ENCODE measurements at places on chromosomes 3 and 15.

GRCh38 chr3:172201136-172201869, 161.9 kb downstream of the FNDC3B start:
- no peak for DNase-seq

DNA sequence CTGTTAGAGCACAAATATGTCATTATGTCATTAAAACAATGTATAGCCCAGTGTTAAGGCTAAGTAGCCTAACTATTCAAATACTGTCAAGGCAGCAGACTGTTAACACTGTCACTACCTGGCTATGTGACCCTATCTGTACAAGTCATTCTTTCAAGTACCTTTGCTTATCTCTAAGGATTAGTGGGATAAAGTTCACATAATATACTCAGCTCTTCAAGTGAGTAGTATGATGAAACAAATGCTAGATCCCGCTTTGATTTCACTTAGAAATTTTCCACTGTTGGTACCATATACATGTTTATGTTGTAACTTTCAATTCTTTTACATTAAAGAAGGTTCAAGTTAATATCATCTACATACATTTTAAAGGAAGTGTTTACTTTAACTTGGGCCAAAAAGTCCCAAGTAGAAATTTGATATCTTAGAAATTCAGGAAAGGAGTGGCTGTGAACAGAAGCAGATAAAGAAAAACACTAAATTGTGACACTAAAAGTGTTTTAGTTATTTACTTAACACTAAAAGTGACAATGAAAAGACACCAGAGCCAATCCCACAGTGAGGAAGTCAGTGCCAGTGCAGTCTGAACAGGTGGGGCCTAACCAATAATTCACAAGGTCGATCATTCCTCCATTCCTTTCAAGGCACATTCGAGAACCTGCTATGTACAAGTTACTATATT, 4.8 kb upstream of the RFX7 start:
- no peak for DNase-seq

GRCh38 chr15:58870451-58870850, 63.0 kb downstream of the SLTM start:
- no peak for DNase-seq

GRCh38 chr3:115380883-115381572, 233.9 kb upstream of the ZBTB20 start:
- DNase-seq: no peak

DNA sequence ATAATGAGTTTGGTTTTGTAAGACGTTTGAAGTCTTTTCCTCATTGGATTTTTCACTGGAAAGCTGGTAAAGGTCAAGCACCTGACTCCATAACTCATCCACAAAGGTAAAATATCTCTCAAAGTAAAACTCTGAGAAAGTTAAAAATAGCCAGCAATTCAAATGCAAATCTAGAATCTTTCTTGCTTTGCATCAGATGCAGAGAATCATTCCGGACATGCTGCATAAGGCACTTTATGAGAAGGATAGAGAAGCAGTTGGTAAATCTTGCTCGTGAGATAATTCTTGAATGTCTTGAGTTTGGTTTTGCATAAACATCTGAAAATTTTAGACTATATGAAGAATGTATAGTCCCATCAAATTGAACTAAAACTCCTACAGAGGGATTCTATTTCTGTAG, 9.1 kb downstream of the KCNMB2 start:
- DNase-seq: no peak

- no peak for DNase-seq
Measured at GRCh38 chr3:57805674-57806073, 49.6 kb downstream of the SLMAP start.

- DNase-seq: peak; percentile 18
Measured at GRCh38 chr3:12369598-12369997, 80.7 kb downstream of the PPARG start.

DNA sequence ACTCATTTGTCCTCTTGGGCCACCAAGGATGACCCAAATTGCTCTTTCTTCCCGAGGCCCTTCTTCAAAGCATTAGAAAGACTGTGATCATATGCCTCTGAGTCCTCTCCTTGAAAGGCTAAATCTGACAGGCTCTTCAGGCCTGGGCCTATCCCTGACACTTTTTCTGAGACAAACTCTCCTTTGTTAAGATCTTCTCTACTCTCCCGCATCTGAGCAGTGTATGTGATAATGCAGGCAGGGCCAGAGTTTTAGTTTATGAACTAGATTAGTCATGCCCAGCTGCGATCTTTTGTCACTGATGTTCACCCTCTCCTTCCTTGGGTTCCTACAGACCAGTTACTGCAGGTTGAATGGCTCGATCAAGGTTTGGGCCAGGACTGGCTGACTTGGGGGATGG, 39.2 kb downstream of the MASP1 start:
- DNase-seq: no peak

DNA sequence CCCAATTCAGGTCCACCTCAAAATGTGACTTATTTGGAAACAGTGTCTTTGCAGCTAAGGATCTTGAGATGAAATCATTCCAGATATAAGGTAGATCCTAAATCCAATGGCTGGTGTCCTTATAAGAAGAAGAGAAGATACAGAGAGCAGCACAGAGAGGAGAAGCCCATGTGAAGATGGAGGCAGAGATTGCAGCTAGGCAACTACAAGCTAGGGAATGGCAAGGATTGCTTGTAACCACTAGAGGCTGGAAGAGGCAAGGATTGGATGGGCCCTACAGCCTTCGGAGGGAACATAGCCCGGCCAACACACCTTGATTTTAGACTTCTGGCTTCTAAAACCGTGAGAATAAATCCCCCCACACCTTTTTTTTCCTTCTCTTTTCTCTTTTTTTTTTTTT, 38.5 kb downstream of the SYN2 start:
- no peak for DNase-seq

DNA sequence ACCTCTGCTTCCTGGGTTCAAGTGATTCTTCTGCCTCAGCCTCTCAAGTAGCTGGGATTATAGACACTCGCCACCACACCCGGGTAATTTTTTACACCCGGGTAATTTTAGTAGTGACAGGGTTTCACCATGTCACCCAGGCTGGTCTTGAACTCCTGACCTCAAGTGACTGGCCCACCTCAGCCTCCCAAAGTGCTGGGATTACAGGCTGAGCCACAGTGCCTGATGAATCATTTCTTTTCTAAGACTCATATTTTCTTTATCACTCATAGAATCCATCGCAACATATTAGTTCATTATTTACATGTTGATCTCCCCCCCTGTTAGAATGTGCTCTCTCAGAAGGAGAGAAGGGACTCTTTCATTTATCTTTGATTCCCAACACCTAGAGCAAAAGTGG, 109.5 kb upstream of the PTPRG start:
- no peak for DNase-seq

DNA sequence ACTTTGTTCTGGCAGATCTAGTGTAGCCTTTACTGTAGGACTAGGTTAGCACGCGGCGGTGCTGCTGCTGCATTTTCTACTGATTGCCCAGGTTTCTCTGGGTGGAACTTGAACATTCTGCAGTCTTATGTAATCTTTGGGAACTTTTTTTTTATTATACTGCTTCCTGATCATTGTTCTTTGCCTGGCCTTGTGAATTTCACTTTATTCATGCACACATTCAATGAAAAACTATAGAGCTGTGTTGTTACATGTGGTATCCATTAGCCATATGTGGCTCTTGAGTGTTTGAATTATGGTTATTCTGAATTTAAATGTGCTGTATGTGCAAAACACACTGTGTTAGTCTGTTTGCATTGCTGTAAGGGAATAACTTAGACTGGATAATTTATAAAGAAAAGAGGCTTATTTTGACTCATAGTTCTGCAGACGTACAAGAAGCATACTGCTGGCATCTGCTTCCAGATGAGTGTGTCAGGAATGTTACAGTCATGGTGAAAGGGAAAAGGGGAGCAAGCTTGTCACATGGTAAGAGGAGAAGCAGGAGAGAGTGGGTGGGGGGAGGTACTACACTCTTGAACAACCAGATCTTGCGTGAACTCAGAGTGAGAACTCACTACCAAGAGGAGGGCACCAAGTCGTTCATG, 26.5 kb downstream of the MEF2A start:
- DNase-seq: no peak

DNA sequence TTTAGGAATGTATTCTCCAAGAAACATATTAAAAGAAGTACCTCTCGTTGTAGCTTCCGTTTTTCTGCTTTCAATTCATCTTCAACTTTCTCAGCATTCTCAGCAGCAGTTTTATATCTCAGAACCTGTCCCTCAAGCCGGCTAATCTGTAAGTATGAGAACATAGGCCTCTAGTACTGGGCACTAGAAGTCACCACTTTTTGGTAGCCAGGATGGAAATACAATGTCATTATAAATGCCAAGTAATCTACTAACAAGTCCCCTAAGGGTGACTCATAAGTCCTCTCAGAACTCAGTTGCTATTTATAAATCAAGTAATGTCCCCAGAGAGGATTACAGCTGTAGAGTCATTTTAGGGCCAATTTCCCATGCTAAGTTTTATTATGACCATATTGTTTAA, 61.1 kb downstream of the MLH1 start:
- DNase-seq: no peak

GRCh38 chr15:66065325-66065724, 188.2 kb downstream of the MEGF11 start:
- no peak for DNase-seq

DNA sequence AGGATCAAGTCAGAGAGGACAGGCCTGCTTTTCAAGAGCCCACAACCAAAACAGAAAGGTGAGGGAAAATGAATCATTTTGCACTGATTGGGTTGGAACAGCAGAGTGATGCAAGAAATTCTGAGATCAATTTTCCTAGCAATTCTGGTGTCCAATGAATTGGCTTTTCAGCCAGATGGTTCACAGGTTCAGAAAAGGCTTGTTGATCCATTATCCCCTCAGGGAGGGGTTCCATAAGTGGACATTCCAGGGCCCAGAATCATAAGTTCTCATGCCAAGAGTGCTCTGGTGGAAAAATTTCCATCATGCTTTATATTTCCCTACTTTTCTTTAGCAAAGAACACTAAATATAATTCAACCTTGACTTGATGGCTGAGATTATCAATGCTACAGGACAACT, 16.2 kb downstream of the RBP2 start:
- no peak for DNase-seq

- no peak for DNase-seq
Measured at GRCh38 chr15:80482696-80483095, 78.5 kb downstream of the ARNT2 start.

DNA sequence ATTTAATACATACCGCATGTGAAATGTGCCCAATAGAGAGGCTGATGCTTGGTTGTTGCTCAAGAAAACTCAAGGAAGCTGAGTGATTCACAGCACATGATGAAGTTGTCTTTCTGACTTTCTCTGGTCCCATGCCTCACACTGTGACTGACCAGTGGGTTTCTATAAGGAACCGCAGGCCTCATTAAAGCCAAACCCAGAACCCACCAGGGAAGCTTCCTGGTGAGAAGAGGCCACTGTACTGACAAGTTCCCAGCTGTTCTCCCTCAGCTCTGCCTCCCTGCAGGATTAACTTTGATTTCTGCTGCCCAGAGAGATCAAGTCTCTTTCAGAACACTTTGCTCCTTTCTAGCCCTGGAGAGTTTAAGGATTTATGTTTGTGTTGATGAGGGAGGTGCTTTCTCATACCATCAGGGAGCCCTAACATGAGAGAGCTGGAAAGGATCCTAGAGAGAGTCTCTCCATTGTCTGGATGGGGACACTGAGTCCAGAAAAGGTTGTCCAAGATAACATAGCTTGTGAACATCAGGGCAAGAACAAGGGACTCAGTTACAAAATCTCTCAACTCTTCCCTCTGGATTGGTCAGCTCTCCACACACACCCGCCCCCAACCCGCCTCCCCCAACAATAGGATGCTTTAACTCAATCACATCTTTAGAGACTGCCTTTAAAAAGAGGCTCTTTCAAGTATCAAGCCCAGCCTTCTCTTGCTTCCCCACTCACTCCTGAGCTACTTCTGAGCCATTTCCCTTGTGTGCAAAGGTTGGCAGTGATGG, 303.2 kb upstream of the TLE3 start:
- no peak for DNase-seq

GRCh38 chr3:126679831-126680666, 24.0 kb upstream of the CHCHD6 start:
- DNase-seq: no peak

DNA sequence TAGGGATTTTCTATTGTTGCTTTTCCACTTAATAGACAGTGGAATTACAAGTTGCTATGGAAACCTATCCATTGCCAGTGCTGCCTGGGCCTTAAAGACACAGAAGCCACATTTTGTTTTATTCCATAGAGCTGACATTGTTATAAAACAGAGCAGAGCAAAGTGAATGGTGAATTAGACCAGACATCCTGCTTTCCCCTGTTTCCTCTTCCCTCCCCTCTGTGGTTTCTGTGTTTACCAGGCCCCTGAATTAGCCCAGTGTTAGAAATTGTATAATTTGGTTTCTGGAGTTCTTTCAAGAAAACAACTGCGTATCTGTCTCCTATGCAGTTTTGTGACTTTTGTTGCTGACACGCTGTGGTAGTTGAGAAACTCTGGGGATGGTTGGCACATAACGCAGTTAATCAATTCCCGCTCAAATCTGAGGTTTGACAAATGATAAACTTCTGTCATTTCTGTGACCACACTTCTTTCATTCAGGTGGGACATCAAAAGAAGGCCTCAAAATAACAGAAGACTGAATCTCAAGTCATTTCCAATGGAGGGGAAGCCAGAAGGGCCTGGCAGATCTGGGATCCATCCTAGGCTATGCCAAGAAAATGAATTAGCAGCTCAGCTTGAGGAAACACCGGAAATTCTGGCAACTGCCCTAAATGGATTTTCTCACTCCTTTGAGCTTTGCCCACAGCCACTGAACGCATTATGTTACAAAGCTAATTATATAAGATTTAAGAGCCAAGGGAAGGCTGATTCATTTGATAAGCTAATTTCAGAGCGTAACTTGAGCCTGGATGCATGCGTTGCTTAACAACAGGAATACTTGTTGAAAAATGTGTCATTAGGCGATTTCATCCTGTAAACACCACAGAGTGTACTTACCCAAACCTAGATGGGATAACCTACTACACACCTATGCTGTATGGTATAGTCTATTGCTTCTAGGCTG, 46.9 kb downstream of the NR1D2 start:
- DNase-seq: no peak

DNA sequence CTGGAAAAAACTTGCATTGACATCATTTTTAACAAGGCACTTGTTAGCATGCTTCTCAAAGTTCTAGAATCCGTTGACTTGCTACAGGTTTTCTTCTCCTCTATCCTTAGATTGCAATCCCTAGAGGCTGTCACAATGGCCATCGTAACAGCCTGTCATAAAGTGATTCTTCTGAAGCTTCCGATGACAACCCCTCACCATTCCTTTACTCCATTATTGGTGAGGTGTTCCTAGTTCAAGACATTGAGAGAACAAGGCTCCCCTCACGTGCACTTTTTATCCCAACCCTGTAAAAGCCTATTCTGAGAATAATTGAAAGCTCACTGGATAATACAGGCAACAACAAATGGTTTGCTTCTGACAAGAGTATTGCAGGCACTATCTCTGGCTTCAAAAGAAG, 131.4 kb downstream of the ROBO1 start:
- no peak for DNase-seq

Measured in HT-29 (cell line).